ENCODE measurements at places on chromosomes 1 and 21.

- no peak for DNase-seq
These were observed 33.6 kb downstream of the CLDN14 start for GRCh38 chr21:36446301-36446700.

DNA sequence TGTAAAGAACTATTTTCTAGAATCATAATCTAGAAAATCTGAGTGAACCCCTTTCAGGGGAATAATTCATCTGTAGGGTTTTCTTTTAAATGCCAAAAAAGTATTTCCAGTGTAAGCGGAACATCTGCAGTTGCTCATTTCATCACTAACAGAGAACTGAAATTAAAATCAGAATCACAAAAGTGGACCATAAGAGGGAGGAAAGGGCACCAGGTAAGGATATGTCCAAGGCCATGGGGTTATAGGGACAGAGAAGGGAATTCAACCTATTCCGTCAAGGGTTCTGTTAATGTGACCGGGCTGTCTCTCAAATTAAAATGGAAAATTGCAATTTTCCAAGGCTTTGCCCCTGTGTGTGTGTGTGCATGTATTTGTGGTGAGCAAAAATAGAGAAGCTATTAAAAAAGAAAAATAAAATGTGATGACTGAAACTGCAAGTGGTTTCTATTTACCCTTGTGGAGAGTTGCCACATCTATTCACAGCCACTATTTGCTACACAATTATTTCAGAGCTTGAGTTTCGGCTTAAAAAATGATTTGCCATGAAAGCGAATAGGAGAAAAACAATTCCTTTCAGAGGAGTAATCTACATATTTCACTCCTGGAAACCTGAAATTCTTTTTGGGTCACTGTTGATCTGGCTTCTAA lies 53.1 kb downstream of the APP start:
- DNase-seq, result no peak

GRCh38 chr1:247291833-247292561 lies 36.1 kb downstream of the VN1R5 start:
- no peak for DNase-seq

GRCh38 chr1:239543873-239544272 lies 157.5 kb downstream of the CHRM3 start:
- no peak for DNase-seq

- no peak for DNase-seq
These were observed 29.6 kb downstream of the KCNN3 start for GRCh38 chr1:154840269-154841176.

- DNase-seq, result peak; percentile 42
These were observed 102.1 kb downstream of the S1PR1 start for GRCh38 chr1:101338714-101339430.

GRCh38 chr1:67945733-67946374 lies 104.6 kb downstream of the DIRAS3 start:
- no peak for DNase-seq

DNA sequence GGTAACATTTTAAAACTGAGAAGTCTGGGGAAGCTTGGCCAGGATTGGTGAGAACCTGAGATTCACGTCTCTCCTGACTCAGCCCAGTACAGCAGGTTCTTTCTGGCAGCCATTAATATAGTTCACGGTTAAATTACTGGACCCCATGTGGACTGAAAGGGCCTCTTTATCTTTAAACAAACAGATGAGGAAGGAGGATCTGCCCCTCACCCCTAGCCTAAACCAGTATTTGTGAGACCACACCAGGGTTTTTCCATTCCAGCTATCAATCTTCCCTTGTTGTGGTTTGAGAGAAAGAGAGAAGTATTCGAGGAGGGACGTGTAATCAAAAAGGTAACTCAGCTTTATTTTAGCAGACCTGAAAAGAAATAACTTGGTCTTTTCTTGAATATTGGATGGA lies 137.1 kb downstream of the PROX1 start:
- no peak for DNase-seq

DNA sequence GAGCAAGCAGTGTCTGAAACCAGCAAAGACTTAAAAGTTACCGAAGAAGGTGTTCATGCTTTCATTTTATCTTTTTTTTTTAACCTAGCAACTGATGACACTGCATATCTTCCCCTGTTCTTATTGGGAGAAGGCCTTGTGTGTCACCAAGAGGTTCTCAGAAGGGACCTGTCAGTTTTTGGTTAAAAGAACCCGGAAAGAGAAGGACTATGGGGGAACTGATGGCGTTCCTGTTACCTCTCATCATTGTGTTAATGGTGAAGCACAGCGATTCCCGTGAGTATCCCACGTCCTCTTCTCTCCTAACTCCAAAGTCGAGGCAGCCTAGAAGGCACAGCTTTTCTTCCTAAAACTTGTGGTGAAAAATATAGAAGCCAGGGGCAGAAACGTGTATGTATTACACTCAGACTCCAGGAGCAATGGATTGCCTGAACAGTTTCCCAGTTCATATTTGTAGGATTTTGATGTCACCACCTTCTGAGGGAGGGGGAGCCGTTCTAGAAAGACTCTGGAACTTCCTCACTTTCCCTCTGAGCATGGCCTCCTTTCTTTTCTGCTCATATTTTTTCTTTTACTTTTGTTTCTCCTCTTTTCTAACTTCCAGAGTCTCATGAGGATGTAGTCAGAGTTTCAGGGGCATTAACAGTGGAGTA lies at the start of gene MR1:
Gene MR1, plus strand, starts transcription at position 185 of the 653 bp plus-strand sequence. Its CDS starts 25 bp downstream, at position 210.
- DNase-seq, result peak; percentile 37

- peak; percentile 62 for DNase-seq
These were observed 56.2 kb upstream of the DPH5 start for GRCh38 chr1:101081496-101082488.

GRCh38 chr1:61277121-61277690 lies 194.8 kb downstream of the NFIA start:
- DNase-seq, result no peak

GRCh38 chr1:218377143-218377660 lies 32.1 kb downstream of the TGFB2 start:
- DNase-seq, result peak; percentile 83

- no peak for DNase-seq
These were observed 58.0 kb downstream of the NDUFS5 start for GRCh38 chr1:39084191-39084590.

DNA sequence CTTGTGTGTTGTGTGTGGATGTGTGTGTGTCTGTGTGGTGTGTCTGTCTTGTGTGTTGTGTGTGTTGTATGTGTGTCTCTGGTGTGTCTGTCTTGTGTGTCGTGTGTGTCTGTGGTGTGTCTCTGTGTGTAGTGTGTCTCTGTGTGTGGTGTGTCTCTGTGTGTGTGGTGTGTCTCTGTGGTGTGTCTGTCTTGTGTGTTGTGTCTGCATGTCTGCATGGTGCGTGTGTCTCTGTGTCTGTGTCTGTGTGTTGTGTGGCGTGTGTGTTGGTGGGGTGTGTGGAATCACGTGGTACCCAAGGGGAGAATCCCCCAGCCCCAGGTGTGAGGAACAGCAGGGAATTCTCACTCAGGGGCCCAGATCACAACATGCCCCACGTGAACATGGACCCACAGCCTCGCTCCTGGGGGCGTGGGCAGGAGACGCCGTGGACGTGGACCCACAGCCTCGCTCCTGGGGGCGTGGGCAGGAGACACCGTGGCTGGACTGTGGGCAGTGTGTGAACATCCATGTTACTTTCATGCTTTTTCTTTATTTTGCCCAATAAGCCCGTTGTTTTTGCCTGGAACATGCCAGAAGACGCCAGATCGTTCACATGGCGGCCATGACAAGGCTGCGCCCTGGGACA lies 67.8 kb downstream of the SLC19A1 start:
- no peak for DNase-seq

DNA sequence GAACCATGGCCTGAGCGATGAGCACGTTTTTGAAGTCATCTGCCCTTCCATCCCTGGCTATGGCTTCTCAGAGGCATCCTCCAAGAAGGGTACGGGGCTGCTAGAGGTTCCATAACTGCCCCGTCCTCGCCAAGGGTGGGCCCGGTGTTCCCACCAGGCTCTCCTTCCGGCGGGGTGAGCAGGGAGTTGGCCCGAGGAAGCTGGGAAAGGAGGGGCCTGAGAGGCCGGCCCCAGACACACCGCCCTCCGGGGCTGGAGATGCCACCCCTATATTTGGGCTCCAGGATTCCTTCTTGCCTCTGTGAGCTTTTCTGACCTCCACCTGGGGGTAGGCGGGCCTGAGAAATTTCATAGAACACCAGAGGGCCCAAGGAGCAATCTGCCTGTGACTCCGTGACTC lies 28.9 kb downstream of the EPHX1 start:
- no peak for DNase-seq

GRCh38 chr1:197073978-197074377 lies 6.9 kb upstream of the F13B start:
- DNase-seq, result no peak

DNA sequence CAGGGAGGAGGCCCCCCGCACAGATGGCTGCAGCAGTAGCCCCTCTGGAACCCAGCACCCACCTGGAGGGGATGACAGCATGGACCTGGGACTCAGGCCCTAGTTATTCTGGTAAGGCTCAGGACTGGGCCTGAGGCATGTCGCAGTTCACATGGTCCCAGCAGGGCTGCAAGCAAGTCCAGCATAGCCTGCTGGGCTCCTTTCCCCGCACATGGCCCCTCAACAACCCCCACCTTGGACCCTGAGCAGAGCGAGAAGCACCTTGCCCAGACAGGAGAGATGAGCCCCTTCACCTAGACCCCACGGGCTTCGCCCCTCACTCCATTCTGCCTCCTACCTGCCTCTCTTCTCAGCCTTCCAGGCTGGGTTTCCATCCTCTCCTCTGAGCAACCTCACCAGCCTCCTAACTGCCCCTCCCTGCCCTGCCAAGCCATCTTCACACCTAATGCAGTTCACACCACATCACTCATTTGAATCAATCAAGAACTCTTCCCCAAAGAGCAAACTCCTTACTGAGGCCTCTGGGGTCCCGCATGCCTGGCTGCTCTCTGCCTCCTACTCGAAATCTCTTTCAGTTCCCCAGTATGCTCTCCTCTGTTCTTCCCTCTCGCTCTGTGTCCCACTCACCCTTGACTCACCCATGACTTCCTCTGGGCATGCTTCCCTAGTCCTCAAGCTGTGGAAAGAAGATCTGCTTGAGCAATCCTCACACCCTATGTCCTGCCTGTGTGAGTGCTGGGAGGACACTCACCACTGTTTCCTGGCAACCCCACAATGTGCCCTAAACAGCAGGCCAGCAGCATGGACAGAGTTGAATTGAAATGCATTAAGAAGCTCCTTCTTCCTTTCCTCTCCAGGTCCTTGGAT lies 9.4 kb upstream of the THEMIS2 start:
- peak; percentile 34 for DNase-seq

- DNase-seq, result no peak
These were observed 31.2 kb downstream of the CR1L start for GRCh38 chr1:207676153-207676552.

DNA sequence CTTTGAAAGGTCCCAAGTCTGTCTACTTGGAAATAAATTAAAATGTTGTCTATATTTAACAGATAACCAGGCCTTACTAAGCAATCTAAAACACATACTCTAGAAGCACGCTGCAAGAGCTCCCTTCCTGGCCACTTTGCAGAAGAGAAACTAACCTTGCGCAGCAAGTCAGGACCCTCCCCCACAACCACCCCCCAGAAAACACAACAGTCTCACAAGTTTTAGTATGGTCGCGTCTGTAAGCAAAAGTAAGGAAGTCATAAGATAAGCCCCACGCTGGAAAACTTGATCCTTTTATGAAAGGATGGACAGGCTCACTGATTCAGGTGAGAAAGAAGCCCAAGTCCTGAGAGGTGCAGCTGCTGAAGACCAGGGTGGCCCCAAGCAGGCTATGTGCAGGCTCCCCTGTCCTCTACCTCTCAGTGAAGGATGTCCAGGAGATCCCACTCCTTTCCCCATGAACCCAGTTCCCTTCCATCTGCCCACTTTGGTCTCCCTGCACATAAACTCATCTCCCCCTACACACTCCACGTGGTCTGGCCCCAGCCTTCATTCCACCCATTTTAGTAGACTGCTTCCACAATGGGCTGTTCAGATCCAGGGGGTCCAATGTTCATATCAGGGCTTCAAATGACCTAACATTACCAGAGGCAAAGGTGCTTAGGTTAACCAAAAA lies 23.8 kb downstream of the HIVEP3 start:
- DNase-seq, result no peak

DNA sequence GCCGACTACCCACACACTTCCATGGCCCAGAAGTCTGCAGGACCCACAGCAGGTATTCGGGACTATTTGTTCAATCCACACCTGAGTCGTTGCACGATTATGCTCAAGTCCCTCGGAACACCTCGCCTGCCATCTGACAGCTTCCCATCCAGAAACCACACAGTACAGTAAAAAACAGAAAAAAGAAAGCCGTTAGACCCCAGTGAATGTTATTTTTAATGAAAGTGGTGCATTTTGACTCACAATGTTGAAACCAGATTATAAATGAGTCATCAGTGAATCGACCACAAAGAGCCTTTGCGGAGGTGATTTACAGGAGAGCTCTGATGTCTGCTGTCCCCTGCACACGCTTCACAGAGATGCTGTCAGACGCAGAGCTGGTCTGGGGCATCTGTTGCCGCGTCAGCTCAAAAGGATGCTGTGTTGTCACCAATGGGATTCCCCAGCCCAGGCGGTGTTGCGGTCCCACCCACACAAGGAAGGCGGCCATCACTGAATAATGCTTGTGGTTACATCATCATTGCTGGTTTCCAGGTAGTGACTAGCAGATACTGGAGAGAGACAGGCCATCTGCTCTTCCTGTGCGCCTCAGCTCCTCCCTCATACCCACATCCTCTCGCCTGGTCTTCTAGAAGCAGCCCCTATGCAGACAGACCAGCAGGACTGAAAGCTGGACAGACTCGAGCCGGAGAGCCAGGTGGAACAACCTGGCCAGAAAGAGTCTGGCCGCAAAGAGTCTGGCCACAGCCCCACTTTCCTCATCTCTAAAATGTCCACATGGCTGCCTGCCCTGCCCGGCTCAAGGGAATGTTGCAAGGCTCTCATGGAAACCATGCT lies 116.8 kb downstream of the TOMM20 start:
- DNase-seq, result peak; percentile 99

DNA sequence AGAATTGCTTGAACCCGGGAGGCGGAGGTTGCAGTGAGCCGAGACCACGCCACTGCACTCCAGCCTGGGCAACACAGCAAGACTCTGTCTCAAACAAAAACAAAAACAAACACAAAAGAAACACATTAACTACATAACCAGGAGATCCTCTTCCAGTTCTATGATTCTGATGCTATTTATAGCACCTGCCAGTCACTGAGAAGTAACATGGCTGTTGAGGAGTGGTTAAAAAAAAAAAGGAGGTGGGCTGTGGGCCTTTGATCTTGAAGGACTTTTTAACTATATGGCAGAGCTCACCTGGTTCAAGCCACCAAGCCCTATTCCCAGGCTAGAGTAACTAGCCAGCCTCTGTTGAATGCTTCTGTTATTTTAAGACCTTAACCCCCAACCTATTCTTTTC lies 148.8 kb downstream of the ZBTB18 start:
- DNase-seq, result no peak

GRCh38 chr1:94015489-94015817 lies 105.5 kb downstream of the ABCA4 start:
- no peak for DNase-seq

Measured in activated CD4-positive, alpha-beta memory T cell treated with anti-CD3 and anti-CD28 coated beads for 36 hours (primary cell).